Cerebellar cortex (tissue), 1 donor: ENCODE measurements at places on chromosomes 3 and 15.

DNA sequence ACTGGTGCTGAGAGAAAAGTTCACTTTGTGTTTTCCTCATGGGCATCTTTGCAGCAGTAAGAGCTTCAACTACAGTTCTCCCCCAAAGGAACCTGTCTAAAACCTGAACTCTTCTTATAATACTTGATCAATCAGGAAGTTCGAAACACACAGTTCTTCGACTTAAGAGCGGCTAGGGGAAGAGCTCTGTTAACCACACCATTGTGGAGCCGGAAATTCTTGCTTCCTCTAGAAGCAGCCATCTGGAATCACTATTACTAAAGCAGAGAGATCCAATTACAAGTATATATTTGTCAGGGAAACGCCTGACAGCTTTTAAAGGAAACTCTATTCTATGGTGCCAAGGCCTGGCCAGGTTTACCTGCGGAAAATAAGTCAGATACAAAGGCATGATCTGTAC, 337.3 kb upstream of the CBLB start:
- DNase-seq = no peak

DNA sequence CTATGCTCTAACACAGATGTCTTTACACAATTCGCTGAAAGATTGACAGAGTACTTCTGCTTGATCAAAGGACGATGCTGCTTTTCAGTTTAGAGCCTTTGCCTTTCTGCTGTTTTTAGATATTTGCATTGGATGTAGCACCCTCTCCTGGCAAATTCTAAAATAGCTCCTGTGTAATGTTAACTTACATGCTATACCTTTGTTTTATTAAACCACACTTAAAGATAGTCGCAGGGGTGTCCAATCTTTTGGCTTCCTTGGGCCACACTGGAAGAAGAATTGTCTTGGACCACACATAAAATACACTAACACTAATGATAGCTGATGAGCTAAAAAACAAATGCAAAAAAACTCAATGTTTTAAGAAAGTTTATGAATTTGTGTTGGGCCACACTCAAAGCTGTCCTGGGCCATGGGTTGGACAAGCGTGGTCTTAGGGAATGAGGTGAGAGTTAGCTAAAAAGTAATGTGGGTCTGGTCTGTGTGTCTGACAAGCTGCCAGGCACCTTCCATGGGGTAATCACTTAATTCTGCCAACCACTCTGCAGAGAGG, 62.9 kb downstream of the ATG7 start:
- DNase-seq = peak; percentile 57

- no peak for DNase-seq
These were observed 68.7 kb downstream of the GSK3B start for GRCh38 chr3:120025520-120025919.

DNA sequence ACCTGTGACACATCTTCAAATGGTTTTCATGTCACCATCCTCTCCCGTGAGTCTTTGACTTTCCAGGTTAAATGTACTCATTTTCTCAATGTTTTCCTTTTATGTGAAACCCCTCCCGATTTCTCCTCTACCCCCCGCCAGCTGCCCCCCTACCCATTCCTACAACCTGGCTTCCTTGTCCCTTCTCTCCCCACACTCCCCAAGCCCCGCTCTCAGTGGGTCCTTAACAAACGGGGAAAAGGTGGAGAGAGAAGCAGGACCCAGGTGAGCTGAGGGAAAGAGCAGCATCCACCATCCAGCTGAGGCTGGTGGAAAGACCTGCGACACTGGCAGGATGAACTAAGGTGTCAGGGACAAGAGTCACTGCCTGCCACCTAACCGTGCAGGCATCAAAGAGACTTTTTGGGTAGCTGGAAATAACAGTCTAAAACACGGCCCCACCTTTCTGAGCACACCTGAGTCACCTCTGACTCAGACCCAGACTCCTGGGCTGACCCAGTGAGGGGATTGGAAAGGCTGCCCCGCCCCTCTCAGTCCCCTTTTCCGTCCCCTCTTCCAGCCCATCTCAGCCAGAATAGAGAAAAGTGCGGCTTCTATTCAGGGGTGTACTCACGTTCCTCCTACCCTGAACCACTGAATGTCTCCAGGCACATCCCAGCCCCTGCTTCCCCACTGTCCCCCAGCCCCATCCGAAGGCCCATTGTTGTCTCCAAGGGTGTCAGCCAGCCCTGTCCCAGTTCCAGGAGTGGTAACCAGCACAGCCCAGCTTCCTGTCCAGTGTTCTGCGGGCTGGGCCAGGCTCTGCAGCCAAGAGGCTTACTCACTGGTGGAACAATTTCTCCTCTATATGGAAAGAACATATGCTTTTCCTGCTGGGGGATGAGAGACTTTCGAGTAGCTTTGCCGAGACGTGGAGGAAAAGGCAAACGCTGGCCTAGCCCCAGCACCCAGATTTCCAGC, 20.4 kb downstream of the ISG20 start:
- no peak for DNase-seq

DNA sequence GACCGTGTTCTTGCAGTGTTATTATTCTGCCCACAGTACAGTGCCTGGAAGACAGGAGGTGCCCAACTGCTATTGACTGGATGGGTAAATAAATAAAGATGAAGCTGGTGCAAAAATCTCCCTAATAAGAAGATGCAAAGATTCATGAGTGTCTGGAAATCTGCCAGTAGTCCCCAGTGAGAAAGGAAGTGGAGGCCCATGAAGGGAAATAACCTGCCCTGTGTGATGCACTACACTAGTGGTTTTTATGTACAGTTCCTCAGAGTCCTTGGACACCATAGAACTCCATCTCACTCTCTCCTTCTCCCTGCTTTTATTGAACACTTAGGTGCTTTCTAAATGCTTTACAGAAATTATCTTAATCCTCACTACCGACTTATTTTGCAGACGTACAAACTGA, 8.3 kb upstream of the SUCLG2 start:
- DNase-seq = no peak
